ENCODE measurements at places on chromosomes 3 and 15.

GRCh38 chr3:76651784-76652183 lies 388.1 kb upstream of the ROBO2 start:
- DNase-seq, result no peak

DNA sequence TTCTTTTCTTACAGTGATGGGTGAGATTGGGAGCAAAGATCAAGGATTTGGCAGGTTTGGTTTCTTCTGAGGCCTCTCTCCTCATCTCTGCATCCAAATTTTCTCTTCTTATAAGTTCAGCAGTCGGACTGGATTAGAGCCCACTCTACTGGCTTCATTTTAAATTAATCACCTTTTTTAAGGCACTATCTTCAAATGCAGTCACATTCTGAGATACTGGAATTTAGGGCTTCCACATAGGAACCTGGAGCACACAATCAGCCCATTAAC lies 56.5 kb upstream of the PLSCR4 start:
- DNase-seq, result no peak

DNA sequence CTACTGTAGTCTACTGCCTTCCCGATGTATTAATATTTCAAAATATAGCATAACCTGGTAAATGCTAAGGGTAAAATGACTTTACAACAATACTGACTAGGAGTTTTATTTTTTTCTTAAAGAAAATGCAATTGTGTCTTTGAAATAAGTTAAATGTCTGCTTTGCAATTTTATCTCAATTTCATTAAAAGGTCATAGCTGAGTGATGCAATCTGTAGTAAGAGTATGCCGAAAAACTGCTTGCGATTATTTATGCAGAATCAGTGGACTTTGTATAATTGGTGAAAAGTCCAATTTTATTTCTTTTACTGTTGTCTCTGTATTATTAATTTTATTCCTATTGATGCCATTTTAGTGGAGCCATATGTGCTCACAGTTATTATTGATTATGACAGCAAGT lies 1143.6 kb upstream of the EPHA6 start:
- no peak for DNase-seq

- DNase-seq, result no peak
Measured at GRCh38 chr3:186882881-186883685, 40.6 kb downstream of the ADIPOQ start.

GRCh38 chr3:31615071-31615875 lies 82.5 kb downstream of the STT3B start:
- DNase-seq, result no peak

GRCh38 chr3:150870406-150870805 lies 34.8 kb downstream of the MINDY4B start:
- DNase-seq, result no peak

DNA sequence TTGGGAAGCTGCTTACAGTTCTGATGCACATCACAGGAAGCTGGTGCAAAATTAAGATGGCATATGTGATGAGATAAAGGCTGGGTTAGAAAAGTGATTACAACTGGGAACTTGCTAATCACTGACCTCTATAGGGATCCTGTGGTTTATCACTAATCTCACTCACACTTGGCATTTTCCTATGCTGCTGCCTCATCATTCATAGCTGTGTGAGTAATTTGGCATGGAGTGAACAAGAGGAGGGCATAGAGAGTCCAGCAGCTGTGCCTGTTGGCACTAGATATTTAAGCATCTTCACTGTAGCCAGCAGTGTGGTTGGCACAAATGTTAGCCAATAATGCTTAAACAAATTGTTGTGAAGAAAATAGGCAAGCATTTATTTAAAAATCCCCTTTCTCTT lies 217.7 kb upstream of the CGNL1 start:
- no peak for DNase-seq

- DNase-seq, result no peak
Measured at GRCh38 chr15:33163816-33164215, 30.7 kb downstream of the FMN1 start.

GRCh38 chr3:37229740-37230139 lies 55.4 kb upstream of the LRRFIP2 start:
- DNase-seq, result no peak

- no peak for DNase-seq
Measured at GRCh38 chr3:38952721-38953120, 99.0 kb downstream of the SCN11A start.

DNA sequence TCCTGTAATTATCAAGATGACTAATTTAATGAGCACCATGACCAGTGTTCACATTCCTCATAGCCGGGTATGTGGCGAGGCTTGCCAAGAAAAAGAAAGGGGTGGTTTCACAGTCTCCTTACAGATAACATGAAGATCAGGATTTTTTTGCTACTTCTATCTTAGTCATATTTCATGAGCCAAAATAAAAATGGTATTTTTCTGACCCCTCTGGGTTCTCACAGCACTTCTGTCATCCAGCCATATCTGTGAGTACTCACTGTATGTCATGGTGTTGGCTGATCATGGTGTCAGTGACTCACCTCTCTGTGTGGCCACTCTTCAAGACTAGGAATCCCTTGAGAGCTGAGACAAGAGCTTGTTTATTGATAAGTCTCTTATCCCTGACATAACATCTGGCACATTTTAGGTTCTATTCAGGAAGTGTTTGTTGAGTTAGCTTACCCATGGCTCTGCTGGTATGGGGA lies 130.5 kb upstream of the LMCD1 start:
- DNase-seq, result no peak

DNA sequence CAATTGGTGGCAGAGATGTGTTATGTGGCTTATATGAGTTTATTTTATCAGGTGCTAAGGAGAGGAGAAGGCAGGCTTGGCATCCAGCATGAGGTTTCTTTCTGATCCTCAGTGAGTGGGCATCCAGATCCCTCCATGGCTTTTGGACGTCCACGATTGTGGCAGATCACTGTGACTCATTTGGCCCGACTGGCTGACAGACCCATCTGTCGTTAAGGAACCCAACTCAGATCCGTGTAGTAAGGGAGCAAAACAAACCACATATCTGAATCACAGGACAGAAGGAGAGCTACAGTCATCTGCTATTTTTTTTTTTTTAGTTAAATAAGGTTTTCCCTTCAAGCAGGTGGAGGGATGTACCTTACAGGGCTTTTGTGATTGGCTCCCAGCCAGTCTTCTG lies 197.0 kb upstream of the KCNH8 start:
- no peak for DNase-seq

DNA sequence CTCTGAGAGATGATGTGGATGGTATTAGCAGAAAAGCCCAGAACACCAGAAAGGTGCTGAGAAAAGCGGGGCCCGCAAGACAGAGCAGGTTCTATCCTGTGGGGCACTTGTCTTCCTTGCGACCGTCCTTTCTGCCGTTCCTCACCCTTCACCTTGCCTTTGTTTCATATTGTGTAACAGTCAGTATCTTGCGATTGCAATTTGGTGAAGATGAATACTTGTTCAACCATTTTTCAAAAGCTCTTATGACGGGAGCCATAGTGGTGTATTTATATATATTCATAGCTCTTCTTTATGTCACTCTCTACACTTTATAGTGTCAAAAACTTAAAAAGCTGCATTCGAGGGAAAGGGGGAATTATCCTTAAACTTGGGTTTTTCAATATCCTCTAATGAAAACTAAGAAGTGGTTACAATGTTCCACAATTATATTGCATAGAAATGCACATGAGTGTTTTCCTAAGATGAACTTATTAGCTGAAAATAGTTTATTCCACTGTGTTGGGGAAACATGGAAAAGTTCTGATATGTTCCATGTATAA lies 797 bp downstream of the MAP3K13 start:
- no peak for DNase-seq

DNA sequence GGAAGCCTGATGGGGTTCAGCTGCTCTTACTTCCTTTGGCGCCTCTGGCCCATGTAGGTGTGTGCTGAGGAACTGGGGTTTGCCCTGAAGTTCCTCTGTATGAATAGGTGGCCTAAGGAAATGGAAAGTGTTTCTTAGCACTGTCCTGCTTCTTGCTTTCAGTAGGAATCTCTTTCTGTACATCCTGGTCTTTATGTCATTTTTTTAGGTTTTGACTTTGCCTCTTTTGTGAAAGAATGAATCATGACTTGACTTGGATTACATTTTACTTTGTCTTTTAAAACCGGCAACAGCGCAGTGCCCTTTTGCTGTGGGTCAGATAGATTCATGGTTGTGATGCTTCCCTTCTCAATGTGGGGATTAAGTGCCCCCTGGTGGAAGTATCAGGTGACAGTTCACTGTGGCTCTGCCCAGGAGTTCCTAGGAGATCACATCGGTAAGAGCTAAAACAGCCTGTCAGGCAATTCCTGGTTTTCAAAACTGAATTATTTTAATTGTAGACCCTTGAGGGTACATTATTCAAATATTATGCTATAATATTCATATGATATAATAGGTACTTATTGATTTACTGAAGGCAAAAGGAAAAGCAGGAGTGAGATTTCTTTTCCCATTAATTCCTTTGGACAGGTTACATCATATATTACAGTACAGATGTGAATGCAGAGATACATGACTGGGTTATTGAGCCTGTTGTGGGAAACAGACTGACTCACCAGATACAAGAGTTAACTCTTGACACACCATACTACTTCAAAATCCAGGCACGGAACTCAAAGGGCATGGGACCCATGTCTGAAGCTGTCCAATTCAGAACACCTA lies 95.4 kb downstream of the HCN4 start:
- peak; percentile 27 for DNase-seq

- DNase-seq, result no peak
Measured at GRCh38 chr15:89379251-89379695, 44.6 kb upstream of the POLG start.

DNA sequence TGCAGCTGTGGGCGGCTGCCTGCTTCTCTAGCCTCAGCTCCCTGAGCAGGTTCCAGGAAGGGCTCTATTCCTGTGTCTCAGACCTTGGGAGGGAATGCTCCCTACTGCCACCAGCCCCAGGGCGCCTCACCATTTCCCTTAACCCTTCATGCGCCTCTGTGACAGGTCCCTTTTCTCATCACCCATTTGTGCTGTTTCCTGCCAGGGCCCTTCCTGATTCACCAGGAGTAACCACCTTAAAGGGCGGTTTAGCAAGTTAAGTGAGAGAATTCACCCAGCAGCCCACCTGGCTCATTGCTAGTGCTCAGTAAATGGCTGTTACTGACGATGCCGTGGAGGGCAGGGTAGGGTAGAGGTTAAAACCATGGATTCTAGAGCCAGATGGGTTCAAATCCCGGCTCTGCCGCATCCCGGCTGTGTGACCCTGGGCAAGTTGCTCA lies 87.8 kb downstream of the WNT7A start:
- DNase-seq, result no peak

- DNase-seq, result no peak
Measured at GRCh38 chr3:196949285-196949619, 6.9 kb upstream of the NCBP2 start.

GRCh38 chr3:177929310-177929709 lies 606.9 kb upstream of the KCNMB2 start:
- no peak for DNase-seq

- peak; percentile 73 for DNase-seq
Measured at GRCh38 chr15:60392601-60392985, 5.2 kb downstream of the ANXA2 start.

- no peak for DNase-seq
Measured at GRCh38 chr3:16239086-16239770, 25.5 kb downstream of the DPH3 start.

DNA sequence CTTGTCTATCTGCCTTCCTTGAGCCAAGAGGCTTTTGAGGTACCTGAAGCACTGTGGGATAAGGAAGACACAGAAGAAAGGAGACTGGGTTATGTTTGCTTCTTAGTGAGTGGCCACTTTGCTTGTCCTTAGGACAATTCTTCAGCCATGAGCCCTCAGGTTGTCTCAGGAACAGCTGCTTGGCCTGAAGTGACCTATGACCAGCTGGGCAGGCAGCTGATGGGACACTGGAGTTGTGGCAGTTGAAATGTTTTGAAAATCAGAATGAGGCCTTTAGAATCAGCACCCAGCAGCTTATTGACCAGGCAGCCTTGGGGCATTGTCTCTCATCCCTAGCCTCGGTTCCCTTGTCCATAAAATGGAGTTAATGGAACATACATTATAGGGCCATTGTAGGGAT lies 37.0 kb downstream of the RBP2 start:
- DNase-seq, result no peak

DNA sequence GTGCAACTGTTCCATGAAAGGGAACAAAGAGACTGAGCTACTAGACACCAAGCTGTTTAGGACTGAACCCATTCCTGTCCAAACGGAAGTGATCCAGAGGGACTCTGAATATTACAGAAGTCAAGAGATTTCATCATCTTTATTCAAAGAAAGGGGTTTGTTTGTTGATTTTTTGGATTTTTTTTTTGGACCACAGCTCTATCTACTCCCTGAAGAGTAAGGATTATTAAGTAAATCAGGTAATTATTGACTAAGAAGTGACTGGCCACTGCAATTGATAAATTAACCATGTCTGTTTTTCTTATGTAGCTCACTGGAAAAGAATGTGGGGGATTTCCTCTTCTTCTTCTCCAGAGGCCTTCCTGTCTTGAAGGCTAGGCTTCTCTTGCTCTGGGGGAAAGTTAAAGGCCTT lies 146.6 kb upstream of the TPM1 start:
- no peak for DNase-seq

DNA sequence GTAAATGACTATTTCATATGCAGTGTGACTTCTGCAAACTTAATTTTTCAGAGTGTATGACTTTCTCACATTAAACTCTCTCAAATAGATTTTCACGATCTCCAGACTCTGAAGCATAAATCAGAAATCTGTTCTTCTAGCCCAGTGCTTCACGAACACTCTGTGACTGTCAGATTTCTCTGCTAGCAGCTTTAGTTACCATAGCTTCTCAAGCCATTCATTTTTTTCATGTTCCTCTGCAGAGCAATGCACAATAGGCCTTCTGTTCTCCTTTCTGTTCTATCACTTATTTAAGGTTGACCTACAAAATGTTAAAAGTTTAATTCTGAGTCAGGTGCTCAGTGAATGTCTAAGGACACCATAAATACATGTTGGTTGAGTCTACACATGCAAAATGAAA lies 1102.2 kb downstream of the TUSC7 start:
- no peak for DNase-seq

- no peak for DNase-seq
Measured at GRCh38 chr3:12553921-12554391, 2.9 kb upstream of the MKRN2 start.

- DNase-seq, result no peak
Measured at GRCh38 chr3:126465928-126466544, 9.7 kb downstream of the ZXDC start.

- no peak for DNase-seq
Measured at GRCh38 chr15:75123395-75123794, 78.3 kb upstream of the C15orf39 start.

- DNase-seq, result no peak
Measured at GRCh38 chr3:148600902-148601765, 96.6 kb upstream of the AGTR1 start.
